ENCODE measurements at places on chromosomes 2 and 18.

DNA sequence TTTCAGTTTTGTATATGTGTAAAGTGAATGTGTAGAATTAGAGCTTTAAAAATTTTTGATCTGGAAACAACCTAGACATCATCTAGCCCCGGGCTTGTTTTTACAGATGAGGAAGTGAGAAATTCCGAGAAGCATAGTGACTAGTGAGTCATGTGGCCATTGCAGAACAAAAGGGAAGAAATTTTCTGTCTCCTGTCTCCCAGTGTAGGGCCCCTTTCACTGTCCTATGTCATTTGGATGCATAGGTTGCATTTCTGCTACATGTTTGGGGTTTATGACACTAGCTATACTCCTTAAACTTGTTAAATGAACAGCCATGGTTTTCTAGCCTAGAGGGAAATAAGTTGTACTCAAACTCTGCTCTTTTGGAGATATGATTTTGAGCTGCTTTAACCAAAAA is 84.6 kb downstream of the PLCL1 start:
- DNase-seq, result peak; percentile 44

DNA sequence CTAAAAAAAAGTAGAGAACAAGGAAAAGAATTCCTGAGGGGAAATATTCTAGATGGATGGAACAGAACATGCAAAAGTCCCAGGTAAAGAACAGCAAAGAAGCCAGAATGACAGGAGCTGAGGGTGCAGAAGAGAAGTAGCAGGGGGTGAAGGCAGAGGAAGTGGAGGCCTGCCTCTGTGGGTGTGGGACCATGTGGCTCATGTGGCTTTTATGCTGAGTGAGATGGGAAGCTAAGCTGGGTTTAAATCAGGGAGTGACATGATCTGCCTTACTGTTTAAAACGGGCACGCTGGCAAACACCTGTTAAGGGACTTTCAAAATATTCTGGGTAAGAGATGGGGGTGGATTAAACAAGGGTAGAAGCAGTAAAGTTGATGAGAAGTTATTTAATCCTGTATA is 40.0 kb downstream of the GKN2 start:
- no peak for DNase-seq

DNA sequence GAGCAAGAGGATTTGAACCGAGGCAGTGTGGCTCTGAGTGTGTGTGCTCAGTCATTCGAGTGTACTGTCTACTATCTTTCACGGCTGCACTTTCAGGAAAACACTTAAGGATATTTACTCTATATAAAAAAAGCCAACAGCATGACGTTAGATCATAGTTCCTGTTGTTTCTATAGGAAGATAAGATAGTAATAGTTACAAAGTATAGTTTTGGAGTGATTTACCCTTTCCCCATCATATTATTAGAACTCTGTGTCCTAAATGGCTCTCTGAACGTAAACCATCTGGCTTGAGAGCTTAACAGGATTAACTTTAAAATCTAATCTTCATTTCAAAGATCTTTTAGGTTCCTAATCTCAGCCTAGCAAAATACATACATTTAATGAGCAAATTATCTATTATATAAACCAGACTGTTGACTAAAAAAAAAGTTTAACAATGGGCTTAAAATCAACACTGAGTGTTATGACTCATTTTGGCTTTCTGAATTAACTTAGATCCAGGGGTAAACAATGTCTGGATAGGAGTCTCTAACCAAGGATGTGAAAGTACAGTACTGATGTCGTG is 150.3 kb upstream of the DNMT3A start:
- no peak for DNase-seq

GRCh38 chr2:30775833-30776232 is 31.4 kb downstream of the CAPN13 start:
- no peak for DNase-seq

- DNase-seq, result no peak
These were observed 25.1 kb upstream of the FANCL start for GRCh38 chr2:58266211-58266610.

- DNase-seq, result no peak
These were observed 506.1 kb downstream of the ARHGAP15 start for GRCh38 chr2:143635302-143635701.

DNA sequence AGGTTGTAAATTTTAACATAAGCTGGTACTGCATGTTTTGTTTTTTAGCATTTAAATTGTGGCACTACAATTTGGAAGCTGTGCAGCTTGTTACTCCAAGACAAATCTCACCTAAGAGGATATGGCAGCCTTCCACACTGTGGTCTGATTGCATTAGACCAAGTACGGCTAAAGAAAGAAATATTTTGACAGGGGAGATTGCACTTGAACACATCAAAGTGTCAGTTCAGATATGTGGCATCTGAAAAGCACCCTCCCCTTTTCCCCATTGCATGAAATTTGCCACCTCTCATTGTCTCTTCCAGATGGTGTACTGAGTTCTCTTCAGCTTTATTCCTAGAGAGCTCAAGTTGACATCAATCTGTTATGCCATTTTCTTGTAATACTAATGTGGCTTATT is 295.9 kb downstream of the ERBB4 start:
- no peak for DNase-seq

- DNase-seq, result no peak
These were observed 281.2 kb upstream of the FBXO11 start for GRCh38 chr2:48187503-48187902.

GRCh38 chr2:196238836-196239380 is 67.5 kb upstream of the STK17B start:
- DNase-seq, result no peak

All from activated CD4-positive, alpha-beta T cell treated with anti-CD3 and anti-CD28 coated beads for 4 hours (primary cell).